ENCODE measurements at places on chromosomes 5 and 9. TPM values are rescaled to one million over a fixed set of nuclear protein-coding genes. Genes with fewer than 3 reads are reported as not detected.

DNA sequence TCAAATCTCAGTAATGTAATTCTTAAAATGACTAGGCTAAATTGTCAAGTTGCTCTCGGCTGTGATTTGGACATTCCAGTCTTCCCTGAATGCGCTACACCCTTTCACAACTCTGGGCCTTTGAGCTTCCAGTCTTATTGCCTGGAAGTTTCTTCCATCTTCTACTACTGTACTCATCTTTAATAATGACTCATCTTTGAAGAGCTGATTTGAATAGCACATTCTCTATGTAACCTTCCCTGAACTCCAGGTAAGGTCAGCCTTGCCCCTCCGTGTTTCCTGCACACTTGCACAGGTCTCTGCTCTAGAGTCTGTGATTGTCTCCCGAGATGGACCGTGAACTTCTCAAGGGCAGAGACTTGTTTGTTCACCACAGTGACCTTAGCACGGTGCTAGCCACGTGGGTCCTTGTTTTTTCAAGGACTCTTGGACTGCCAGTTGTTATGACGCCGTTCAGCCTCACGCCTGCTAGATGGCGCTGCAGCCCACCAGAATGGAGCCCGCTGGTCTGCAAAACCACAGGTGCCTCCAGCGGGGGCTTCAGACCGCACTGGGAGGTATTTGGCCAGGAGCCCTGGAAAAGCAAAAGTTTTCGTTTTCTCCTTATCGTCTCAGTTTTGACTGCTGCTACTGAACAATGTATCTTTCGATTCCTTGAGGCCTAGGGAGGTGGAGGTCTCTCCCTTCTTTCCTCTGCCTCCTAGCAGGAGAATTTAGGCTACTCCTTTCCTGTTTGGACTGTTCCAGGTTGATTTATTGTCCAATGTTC is 44.4 kb downstream of the SEC61B start:
- DNase-seq = peak; percentile 68
- no peaks in the 10 kb centered on the region for H3K36me3 ChIP-seq
- no peaks in the 10 kb centered on the region for H3K27me3 ChIP-seq
- peaks cover 2% of the 10 kb centered on the region for H3K4me1 ChIP-seq

- no peak overlapping the region for H3K27ac ChIP-seq
- H3K4me1 ChIP-seq = peaks cover 4% of the 10 kb centered on the region
- H3K27me3 ChIP-seq = no peaks in the 10 kb centered on the region
- H3K36me3 ChIP-seq = no peaks in the 10 kb centered on the region
- no peak overlapping the region for H3K4me3 ChIP-seq
Measured at GRCh38 chr5:27318701-27319100, 280.3 kb upstream of the CDH9 start.

DNA sequence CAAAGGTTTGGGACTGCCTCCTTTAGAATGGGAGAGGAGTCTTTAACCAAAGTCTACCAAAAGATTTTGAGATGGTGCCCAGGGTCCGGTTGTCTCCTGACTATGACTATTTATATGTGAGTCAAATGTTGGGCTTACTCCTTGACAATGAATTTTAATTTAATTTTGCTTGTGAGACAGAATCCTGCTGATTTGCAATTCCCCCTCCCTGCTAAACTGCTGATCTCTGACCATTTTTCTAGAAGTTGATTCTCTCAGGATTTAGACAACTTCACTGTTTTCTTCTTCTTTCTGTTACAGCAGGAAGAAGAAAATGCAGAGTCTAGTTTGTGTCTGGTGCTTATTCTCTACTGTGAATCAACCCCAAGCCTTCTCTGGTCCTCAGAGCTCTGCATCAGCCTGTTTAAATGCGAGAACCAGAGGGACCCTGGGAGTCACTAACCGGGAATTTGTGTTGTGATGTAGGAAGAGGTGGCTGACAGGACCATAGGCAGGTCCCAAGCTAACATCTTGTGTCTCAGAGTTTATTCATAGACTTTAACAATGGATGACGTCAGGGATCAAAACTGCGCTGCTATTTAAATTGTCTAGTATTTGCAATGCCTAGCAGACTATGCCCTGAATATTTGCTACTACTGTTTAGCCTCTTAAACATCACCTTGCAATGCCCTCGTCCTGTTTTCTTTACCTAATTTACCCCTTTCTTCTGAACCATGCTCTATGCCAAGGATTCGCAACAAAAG is 124.0 kb upstream of the TAF11L2 start:
- no peaks in the 10 kb centered on the region for H3K27me3 ChIP-seq
- no peak overlapping the region for H3K4me3 ChIP-seq
- H3K36me3 ChIP-seq = no peaks in the 10 kb centered on the region
- H3K27ac ChIP-seq = no peak overlapping the region
- peaks cover 17% of the 10 kb centered on the region for H3K4me1 ChIP-seq

DNA sequence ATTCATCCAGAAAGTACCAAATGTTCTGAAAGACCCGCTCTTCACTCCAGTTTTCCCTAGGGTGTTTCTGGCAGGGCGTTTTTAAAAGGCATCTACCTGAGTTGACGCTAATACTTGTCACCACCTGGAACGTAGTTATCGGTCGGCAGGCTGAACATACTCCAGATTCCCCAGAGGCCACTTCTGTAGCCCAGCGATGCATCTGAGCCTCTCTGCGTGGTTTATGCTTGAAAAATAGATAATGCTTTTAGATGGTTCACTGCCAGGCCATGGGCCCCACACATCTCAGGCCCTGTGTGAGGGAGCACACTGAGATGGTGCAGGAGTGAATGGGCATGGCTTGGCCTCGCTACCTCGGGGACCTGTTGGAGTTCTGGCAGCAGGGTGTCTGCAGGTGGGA is 33.0 kb upstream of the NCS1 start:
- DNase-seq = no peak
- H3K27me3 ChIP-seq = no peaks in the 10 kb centered on the region
- H3K27ac ChIP-seq = peak overlapping the region; percentile 58
- peaks cover 7% of the 10 kb centered on the region for H3K36me3 ChIP-seq
- H3K4me1 ChIP-seq = peaks cover 20% of the 10 kb centered on the region
- no peak overlapping the region for H3K4me3 ChIP-seq

DNA sequence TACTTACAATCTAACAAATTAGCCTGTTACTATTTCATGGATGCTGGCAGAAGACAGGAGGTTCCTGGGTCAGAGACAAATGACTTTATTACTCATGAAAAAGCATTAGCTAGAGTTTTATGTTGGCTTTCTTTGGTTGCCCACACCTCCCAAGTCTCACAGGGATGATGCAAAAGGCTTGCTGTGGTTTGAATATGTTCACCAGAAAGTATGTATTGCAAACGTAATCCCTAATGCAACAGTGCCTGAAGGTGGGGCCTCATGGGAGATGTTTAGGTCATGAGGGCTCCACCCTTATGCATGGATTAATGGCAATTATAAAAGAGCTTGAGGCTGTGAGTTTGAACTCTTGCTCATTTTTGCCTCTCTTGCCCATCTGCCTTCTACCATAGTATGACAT is 28.5 kb downstream of the DPYSL3 start:
- H3K36me3 ChIP-seq = no peaks in the 10 kb centered on the region
- peak overlapping the region; percentile 41 for H3K27ac ChIP-seq
- H3K4me1 ChIP-seq = peaks cover 16% of the 10 kb centered on the region
- no peaks in the 10 kb centered on the region for H3K27me3 ChIP-seq
- no peak overlapping the region for H3K4me3 ChIP-seq
- peak; percentile 88 for DNase-seq

- no peak for DNase-seq
- no peak overlapping the region for H3K27ac ChIP-seq
- peaks cover 41% of the 10 kb centered on the region for H3K4me1 ChIP-seq
- H3K4me3 ChIP-seq = no peak overlapping the region
- no peaks in the 10 kb centered on the region for H3K36me3 ChIP-seq
- no peaks in the 10 kb centered on the region for H3K27me3 ChIP-seq
Measured at GRCh38 chr5:6717247-6717646, 4.0 kb downstream of the TENT4A start.

SIT1 gene
- total RNA-seq = not detected

GPSM1 gene
- total RNA-seq = 28.7 TPM
